Type B pancreatic cell (in vitro differentiated cells): ENCODE measurements at places on chromosomes 4 and X.

DNA sequence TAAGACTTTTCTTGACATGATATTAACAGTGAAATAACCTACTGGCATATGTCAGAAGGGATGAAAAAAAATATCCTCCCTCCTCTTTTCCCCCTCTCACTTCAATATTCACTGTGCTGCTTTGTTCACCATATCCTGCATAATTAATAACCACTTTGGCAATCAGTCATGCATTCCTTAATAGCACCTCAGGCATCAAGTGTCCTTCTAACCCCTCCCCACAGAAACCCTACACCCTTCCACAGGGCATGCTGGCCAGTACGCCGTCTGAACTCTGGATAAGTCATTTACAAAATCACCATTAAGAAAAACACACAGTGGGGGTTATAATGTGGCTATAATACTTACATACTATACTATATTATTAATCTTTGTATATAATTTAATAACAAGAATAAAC is 165.9 kb downstream of the PDGFC start:
- no peak for DNase-seq

GRCh38 chrX:77441033-77441432 is 6.2 kb upstream of the FGF16 start:
- no peak for DNase-seq

DNA sequence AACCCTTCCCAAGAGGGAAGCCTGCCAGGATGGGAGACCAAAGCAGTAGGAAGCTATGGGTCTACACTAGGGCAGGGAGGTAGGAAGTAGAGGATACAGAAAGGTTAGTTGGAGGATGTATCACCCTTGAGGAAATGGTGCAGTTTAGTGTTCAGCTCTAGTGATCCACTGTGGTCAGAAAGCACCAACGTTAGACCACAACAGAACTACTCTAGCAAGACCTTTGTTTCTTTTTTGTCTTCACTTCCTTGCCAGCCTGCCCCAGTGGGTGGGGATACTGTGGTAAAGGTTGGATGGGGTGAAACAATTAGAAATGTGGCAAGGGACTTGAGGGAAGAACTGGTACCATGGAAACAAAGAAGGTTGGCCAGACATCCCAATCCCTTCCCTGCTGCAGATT is 83.3 kb downstream of the DDIT4L start:
- DNase-seq, result no peak

- no peak for DNase-seq
Measured at GRCh38 chrX:107747596-107748161, 27.9 kb downstream of the TSC22D3 start.

GRCh38 chrX:112968351-112969133 is 127.9 kb upstream of the AMOT start:
- no peak for DNase-seq

- peak; percentile 50 for DNase-seq
Measured at GRCh38 chr4:8641931-8642650, 49.5 kb downstream of the CPZ start.

DNA sequence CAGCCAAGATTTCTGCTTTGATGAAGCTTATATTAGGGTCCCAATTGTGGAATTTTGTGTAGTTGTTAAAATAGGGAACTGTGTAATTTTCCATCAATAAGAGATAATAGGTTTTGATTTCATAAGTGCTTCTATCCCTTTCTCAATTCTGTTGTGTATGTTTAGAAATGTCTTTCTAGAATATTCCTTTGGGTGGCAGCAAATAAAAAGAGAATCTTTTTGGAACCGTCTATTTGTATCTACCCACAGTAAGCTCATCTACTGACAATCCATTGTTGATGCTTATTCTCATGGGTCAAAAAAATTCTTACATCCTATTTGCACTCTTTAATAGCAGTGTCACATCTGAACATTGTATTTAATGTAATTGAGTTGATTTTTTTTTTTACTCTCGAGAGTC is 61.7 kb downstream of the TMA16 start:
- no peak for DNase-seq

GRCh38 chrX:17046478-17047097 is 100.1 kb downstream of the REPS2 start:
- no peak for DNase-seq

- no peak for DNase-seq
Measured at GRCh38 chr4:165191348-165191656, 16.1 kb upstream of the KLHL2 start.

- DNase-seq, result no peak
Measured at GRCh38 chrX:7269991-7270390, 122.0 kb upstream of the PUDP start.

- no peak for DNase-seq
Measured at GRCh38 chr4:22202975-22203710, 254.6 kb upstream of the KCNIP4 start.

- DNase-seq, result no peak
Measured at GRCh38 chr4:5021546-5021945, 2.3 kb upstream of the CYTL1 start.

GRCh38 chr4:6044805-6045204 is 26.6 kb upstream of the C4orf50 start:
- DNase-seq, result no peak

GRCh38 chr4:10590896-10591295 is 93.7 kb downstream of the CLNK start:
- DNase-seq, result no peak

GRCh38 chr4:10730019-10730418 is 45.5 kb upstream of the CLNK start:
- no peak for DNase-seq

- DNase-seq, result no peak
Measured at GRCh38 chrX:117765211-117765610, 351.4 kb downstream of the KLHL13 start.

DNA sequence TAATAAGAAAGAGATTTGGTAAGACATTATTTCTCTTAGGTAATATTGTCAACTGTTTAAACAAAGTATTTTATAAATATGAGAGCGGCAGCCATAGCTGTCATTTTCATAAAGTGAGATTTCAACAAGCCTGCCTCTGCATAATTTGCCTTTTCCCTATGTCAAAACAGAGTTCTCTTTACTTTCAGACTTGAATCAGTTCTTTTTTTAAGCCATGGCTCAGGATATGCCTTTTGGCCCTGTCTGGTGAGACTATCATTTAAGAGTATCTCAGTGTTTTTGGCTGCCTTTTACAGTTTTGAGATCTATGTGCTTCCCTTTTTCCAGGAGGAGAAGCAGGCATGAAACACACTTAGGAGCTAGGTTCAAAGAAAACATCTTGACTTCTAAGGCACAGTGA is 7.5 kb upstream of the GUCY1A1 start:
- no peak for DNase-seq

DNA sequence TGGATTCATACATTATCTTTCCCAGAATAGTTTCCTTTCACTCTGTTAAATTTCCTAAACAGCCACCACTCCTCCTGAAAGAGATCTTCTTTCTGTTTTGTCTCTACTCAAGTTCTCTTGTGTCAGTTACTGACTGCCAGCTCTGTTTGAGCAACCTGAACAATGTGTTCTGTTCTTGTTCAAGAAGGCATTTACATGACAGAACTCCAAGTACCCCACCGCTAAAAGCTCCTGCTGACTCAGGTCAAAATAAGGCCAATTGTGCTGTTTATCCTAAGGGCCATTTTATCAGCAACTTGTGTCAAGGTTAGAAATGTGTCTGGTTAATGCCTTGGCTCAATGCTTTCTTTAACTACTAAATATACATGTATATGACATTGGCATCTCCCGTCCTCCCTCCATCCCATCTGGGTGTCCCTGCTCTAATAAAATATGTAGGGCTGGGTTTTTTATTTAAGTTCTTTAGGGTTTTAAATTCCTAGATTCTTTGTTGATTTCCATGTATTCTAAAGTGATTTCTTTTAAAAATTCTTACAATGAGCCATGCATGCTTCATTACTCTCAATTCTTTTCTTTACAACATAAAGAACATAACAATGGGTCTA is 144.3 kb upstream of the PAQR3 start:
- DNase-seq, result no peak

DNA sequence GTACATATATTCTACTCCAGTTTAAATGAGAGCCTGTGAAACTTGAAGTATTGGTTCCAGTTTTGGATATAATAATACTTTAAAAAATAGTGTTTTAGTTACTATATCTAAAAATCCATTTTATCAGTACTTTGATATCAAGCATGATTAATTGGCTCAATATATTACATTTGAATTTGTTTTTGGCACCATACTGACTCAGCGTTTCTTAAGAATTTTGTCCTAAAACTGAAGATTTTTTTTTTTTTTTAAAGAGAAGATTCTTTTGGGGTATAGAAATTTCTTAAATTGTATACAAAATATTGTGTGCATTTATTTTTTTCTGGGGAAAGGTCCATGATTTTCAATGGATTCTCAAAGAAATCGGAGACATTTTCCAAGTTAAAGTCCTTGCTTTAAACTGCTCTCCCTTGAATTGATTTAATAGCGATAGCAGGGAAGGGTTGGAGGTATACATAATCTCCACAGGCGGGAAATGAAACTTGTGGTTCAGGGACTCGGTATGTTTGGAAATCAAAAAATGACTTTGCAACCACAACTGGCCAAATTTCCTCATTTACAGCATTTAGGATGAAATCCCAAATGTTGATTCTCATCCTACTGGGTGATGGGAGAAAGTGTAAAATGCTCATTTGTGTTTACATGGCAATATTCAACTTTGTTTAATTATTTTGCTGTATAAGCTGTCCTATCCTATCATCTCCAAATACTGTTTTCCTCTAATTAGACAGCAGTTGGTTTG is 62.3 kb downstream of the TMA16 start:
- no peak for DNase-seq

GRCh38 chr4:40316782-40317635 is 18.1 kb upstream of the CHRNA9 start:
- DNase-seq, result peak; percentile 76

DNA sequence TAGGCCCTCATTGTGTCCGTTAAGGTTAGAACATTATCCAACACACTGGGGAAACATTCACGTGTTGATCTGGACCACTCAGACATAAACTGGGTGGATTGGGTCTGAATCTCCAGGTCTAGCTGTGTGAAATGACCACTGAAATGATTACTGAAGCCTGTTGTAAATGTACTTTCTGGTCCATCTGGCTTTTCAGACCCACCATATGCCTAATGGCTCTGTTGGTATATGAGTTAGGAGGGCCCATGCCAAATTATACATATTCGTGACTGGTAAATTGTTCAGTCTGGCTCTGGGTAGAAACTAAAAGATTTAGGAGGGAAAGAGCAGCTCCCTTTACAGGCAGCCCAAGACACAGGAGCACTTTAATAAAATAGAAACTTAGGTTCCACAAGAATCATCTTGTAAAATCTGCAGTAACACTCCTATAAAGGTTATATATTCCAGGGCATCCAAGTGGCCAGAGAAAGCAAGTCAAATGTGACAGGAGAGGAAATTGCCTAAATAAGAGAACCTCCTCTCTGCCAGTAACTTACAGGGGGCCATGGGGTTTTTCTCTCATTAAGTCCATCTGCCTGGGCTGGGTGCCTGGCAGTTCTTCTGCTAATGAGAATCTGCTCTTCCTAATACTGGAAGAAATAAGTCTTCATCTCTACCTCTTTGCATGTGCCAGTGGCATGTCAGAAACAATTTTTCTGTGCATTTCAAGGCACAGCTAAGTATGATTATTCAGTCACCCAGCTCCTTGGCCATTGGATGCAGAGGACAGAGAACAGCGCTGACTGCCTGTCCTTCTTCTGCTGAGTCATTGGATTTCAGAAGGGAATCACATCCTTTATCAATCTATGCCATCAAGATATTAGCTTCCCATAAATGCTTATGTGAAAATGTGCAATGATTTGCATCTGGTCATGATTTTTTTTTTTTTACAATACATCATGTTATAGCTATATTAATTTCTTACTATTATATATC is 112.6 kb downstream of the GLRA2 start:
- DNase-seq, result no peak

DNA sequence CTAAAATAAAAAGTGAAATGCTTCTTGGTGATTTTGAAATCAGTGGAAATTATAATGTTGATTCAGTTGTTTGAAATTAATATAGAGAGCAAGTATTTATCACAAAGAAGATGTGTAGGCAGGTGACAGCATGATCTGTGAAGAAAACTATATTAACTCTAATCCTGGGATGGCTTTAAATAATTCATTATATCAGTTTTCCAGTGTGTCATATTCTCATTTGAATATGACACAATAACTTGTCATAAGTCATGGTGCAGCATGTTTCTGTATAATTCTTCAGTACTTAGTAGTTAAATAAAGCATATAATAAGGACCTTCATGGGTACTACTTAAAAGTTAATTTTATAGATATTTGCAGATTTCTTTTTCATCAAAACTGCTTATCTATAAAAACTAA is 573.6 kb downstream of the INPP4B start:
- DNase-seq, result no peak

DNA sequence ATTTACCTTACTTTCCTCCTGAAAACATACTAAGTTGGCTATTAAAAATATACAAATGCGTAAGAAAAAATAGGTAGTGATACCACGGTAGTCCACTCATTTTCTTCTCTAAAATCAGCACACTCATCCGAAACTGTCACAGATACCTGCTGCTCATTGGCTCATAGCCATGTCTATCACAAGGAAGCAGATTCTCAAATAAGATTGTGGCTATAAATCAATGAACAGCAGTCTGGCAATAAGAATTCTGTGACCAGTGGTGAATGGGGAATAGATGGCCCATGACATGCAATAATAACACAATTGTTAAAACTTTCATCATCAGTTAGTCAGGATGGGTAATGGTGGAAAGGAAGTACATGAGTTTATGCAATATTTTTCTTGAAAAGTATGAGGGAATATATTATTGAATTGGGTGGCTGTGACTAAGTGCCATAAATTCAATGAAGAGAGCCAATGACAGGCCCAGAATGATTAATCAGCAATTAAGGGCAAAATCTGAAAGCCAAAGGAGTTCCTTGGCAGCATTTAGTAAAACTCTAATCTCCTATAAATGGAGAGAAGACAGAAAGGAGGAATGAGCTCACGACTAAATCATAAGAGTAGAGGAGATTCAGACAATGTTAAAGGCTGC is 202.3 kb upstream of the NEIL3 start:
- no peak for DNase-seq

DNA sequence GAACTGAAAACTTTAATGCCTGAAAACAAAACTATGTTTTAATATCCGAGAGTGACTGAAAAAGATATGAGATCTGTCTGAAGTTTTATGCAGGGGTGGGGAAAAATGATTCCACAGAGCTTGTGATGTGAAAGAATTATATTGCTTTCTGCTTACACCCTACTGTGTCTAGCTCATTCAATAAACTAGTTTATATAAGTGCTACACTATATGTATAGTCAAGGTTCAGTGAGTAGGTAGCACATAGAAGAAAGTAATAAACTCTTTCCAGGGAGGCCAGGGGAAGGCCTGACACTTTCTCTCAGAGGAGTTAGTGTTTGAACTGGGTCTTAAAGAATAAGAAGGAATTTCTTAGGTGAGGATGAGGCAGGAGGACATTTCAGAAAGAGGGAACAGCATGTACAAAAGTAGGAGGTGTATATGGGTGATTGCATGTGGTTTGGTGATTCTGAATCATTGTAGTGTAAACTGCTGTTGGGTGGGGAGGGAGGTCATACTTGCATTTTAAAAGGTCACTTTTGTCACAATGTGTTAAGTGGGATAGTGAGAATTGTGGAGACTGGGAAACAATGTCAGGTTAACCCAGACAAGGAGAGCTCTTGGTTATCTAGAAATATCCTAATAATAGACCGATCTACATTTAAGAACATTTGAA is 25.1 kb upstream of the TEX13D start:
- no peak for DNase-seq

- no peak for DNase-seq
Measured at GRCh38 chr4:100805538-100805937, 287.7 kb upstream of the EMCN start.
